ENCODE measurements at places on chromosomes 2 and 18.

GRCh38 chr2:182667315-182667695 is 48.8 kb upstream of the DNAJC10 start:
- no peak for DNase-seq

DNA sequence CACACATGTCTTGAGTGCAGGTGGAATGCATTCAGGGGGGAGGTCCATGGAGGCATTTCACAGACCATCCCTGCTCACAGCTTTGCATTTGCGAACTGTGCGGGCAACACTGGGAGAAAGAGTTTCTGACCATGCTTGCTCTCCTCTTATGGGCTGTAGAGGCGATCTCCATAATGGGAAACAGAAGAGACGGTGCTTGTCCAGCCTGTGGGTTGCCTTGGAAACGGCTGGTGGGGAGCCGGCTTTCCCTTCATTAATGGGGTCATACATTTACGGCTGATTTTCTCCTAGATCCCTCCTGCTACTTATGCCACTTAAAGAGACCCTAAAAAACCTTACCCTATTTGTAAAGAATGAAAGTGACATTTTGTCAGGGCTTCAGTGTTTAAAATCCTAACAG is 147.4 kb downstream of the SOX11 start:
- no peak for DNase-seq

DNA sequence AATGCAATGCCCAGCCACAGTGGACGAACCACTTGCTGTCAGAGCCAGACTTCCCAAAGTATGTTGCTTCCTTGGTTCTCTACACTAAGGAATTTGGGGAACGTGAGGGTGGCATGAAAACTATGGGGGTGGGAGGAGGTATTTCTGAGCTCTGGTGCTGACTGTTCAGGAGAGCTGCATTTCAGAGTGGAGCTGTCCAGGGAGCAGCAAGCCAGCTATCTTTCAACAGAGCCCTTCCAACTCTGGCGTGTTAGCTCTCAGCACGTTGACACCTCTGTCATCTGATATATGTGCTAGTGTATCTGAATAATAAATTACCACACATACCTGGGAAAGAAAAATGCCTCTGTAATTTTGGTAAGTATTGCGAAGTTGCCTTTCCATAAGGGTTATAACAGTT is 66.1 kb downstream of the SAP130 start:
- DNase-seq: no peak

- no peak for DNase-seq
Measured at GRCh38 chr2:168639018-168639417, 163.4 kb upstream of the NOSTRIN start.

DNA sequence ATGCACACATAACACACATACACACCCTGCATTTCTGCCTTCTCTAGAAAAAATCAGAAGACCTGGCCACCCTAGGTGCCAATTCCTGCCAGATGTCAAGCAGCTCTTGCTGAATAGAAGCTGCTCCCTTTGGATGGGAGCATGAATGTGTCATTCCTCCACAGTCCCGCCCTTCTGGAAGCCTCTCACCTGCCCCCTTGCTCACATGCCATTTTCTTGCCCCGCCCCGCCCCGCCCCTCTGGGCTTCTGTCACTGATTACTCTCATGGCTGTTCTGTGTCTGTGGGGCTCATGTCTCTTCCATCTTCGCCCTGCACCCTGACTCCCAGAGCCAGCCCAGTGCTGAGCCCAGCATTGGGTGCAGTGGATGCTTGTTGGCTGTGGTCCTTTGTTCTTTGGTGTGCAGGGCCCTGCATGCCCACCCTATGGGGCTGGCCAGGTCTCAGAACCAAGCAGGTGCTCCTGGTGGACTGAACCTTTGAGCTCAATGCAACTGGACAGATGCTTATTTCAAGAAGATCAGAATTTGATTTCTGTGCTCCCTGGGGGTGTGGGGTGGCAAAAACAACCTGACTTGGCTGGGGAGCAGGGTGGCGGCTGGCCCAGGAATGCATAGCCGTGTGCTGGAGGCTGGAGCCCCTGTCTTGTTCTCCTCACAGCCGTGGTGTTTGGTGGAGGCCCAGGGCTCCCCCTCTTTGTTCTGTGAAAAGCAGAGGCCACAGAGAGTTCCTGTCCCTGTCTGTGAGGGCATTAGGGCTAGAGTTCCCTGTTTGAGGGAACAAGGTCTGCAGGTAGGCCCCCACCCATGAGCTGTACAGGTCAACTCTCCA is 140.6 kb upstream of the GLI2 start:
- no peak for DNase-seq

GRCh38 chr2:10000541-10000940 is 42.8 kb upstream of the KLF11 start:
- DNase-seq: no peak

DNA sequence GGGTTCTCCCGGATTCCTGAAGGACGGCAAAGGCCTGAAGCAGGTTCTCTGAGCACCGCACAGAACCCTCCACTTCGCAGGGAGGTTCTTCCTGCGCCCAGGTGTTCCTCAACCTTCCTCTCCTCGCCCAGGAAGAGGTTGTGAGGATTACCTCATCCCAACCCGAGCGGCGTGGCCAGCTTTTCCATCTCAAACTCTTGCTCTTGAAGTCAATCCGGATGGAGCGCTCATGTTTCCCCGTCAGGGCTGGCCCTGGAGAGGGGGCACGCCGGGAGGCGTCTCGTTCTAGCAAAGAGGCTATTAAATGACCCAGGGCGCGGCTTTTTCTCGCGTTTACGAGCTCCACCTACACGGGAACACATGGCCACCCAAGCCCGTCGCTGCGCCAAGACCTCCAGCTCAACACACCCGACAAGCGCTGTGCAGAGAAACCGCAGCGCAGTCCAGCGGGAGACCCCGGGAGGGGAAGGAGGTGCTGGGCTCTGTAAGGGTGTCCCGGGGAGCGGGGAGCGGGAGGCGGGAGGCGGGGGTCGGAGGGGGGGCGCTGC is 540 bp upstream of the RAB10 start:
- no peak for DNase-seq

- DNase-seq: no peak
Measured at GRCh38 chr2:88220718-88221117, 50.6 kb downstream of the THNSL2 start.

DNA sequence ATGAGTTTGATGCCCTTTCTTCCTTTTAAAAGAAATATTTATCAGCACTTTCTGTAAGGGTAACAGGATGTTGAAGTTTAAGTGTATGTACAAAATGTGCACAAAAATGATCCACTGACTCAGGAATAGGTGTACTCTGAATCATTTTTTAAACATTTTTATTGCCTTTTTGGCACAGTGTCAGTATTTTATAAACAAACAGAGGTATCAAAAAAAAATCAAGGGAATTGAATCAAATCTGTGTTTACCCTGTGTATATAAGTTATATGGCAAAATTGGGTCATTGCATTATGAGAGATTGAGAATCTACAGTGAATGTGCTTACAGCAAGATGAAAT is 513.9 kb upstream of the NETO1 start:
- no peak for DNase-seq

- no peak for DNase-seq
Measured at GRCh38 chr2:31402388-31402787, 12.2 kb downstream of the XDH start.

GRCh38 chr18:24413148-24413547 is 13.3 kb upstream of the IMPACT start:
- no peak for DNase-seq

- no peak for DNase-seq
Measured at GRCh38 chr18:45656194-45656770, 41.0 kb downstream of the SLC14A2 start.

- DNase-seq: no peak
Measured at GRCh38 chr18:51137026-51137729, 60.3 kb downstream of the MEX3C start.

DNA sequence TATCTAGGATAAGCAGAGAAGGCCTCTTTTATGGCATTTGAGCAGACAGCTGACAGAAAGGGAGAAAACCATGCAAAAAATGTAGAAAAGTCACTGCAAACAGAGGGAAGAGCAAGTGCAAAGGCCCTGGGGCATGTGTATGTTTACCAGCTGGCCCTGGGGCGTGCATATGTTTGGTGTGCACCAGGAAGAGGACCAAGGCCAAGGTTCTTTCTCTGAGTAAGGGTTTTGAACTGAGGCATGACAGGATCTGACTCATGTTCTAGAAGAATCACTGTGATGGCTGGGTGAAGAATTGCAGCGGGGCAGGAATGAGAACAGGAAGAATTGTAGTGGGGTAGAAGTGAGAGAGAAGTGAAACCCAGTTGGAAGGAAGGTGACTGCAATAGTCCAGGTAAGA is 69.6 kb downstream of the STEAP3 start:
- DNase-seq: no peak

- DNase-seq: no peak
Measured at GRCh38 chr18:68713131-68713530, 1.8 kb downstream of the TMX3 start.

GRCh38 chr2:196434217-196434616 is 205.3 kb upstream of the CCDC150 start:
- DNase-seq: no peak

- DNase-seq: no peak
Measured at GRCh38 chr2:104049438-104049837, 804.5 kb upstream of the POU3F3 start.

- DNase-seq: no peak
Measured at GRCh38 chr2:943821-944220, 6.8 kb upstream of the SNTG2 start.

- DNase-seq: no peak
Measured at GRCh38 chr2:162465430-162465829, 121.5 kb downstream of the GCA start.

- DNase-seq: no peak
Measured at GRCh38 chr2:180907731-180908130, 72.7 kb upstream of the UBE2E3 start.

- DNase-seq: no peak
Measured at GRCh38 chr2:189109921-189110397, 69.6 kb downstream of the COL5A2 start.

GRCh38 chr18:78323453-78324197 is 656.0 kb upstream of the SALL3 start:
- no peak for DNase-seq

DNA sequence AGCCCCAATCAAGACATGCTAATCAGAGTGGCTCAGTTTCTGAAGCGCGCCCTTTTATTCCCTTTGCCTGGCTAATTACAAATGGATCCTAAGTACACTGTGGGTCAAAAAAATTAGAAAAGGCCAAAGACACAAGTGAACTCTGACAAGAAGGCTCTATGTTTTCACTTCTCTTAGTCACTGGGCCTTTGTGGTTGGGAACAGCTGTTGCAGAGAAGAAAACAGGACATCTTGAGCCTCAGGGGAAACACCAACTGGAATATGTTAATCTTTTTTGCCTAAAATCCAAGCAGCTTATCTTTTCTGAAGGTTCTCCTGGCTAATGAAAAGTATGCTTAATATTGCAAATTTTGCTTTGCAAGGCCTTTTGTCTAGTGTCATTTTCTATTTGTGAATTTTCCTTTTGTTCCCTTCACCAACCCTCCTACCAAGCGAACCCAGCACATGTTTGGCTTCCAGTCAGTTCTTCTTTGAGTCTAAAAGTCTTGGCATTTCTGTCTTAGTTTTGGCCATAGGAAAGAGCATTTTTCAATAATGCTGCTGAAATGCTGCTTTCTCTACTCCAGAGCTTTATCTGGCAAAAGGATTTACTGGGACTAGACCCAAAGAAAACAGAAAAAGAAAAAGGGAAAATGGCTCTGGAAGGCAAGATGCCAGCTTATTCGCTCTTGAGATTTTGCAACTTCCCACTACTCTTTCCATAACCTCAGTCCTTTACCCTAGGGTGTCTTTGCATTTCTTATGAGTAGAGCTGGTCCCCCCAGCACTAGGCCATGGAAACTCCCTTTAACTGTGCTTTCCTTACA is 440.2 kb upstream of the ST6GAL2 start:
- no peak for DNase-seq

GRCh38 chr2:121723316-121723715 is 13.4 kb downstream of the NIFK start:
- no peak for DNase-seq
